ENCODE measurements at places on chromosomes 7 and 10.

DNA sequence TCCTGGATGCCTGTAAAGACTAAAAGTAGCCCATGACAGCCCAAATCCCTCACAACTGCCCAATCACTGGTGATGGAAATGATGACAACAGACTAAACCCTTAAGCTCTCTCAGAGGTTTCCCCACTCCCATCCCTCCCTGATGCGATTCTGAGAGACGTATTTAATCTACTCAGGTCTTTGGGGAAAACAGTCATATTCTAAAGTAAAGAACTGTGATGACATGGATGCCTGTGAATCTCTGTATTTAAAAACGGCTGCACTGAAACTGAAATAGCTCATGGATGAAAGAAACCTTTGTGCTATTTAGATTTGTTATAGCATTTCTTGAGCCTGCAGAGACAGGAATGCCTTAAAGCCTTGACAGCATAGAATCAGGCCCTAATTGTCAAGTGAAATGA is 28.5 kb downstream of the VPS41 start:
- DNase-seq: no peak

- no peak for DNase-seq
These were observed 1.2 kb downstream of the YWHAG start for GRCh38 chr7:76357475-76358010.

GRCh38 chr7:43868681-43869005 is 674 bp downstream of the MRPS24 start:
- DNase-seq: no peak

DNA sequence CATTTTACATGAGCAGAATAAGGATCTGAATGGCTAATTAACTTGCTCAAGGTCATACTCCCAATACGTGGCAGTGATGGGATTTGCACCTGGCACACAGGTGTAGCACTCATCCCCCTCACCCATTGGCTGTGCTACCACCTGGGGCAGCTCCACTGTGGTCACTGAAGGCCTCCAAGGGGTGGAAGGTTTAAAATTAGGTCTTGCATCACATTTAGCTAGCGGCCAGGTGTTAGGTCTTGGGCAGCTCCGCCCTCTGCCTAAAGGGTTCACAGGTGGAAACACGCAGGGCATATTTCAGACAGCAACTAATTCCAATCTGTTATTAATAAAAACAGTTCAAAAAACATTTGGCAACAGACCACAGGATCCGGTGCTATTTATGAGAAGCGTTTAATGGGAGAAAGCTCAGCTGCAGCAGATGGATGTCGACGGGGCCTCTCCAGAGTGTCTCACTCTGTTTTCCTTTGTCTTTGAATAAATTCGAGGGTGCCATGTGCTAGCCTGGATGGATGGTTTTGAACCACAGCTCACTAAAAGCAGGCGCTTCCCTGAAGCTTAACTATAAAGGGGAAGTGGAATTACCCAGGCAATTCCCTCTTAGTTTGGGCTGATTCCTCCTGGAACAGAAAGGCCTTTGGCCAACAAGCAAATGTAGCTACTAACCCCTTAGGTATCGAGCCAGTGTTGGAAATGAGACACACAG is 1017.6 kb downstream of the TYW1 start:
- DNase-seq: no peak

DNA sequence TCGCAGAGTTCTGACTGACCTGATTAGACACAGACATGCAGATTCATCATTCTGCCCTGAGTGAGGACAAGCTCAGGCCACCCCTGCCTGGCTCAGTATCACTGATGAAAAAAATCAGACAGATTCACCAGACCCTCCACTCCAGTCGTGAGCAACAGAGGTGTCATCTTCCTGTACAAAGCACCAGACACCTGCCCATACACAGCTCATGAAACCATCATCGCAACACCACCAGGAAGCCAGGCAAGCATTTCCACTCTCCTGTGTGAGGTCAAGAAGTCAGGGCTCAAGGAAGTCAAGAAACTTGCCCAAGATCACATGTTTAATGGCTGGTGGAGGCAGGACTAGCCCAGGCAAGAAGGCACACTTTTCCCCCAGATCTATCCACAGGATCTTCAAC is 163.0 kb downstream of the CALN1 start:
- DNase-seq: no peak

Data from NCI-H2081 treated with DMSO at 0.1 percent for 48 hours (cell line).